ENCODE measurements at places on chromosomes 4 and X.

DNA sequence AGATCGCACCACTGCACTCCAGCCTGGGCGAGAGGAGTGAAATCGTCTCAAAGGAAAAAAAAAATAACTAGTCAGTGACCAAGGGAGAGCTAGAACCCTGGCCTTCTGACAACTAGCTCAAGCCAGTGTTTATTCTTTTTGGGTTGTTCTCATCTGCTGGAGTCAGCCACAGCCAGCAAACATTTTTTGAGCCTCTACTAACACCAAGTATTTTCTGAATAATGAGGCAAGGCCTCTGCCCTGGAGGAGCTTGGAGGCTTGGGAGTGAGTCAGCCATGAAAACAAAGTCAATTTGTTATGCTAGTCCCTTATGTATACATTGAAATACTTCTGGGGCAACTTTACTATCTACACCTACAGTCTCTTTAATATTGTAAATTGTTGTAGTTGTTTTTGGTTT is 46.5 kb downstream of the TMA16 start:
- no peak for DNase-seq

- no peak for DNase-seq
Measured at GRCh38 chr4:159410076-159410777, 307.3 kb downstream of the RAPGEF2 start.

DNA sequence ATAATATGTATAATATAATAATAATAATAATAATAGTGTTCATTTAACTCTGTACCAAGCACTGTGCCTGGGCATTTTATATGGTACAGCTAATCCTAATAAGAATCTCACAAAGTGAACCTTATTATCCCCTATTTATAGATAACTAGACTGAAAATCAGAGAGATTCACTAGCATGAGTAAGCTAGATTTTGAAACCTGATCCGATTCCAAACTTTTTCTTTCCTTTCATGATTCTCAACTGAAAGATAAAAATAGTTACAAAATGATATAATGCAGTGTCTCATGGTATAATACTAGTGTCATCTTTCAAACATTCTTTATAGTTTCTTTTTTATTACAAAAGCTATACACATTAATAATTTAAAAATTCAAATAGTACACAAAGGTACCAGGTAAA is 55.9 kb upstream of the RNF128 start:
- no peak for DNase-seq

GRCh38 chr4:98113012-98113411 is 30.3 kb downstream of the STPG2 start:
- no peak for DNase-seq

DNA sequence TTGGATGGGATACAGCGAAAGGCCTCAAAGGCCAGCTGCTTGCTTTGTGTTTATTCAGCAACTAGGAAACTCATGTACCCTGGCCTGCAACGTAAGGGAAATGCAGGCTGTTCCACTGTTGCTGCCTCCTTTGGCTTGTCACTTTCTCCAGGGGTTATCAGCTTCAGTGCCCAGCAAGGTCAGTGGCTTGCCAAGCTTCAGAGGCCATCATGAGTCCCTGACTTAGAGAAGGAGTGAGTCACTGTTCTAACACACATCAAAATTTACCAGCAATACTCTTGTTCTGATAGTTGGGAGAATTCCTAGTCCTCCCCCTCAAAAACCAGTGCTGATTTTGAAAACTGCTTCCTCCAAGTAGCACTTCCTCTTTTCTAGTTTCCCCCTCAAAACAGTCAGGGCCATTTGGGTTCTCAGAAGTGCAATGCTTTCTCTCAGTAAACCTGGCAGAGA is 250.8 kb downstream of the ARHGAP24 start:
- no peak for DNase-seq

Data from stimulated activated CD4-positive, alpha-beta T cell treated with anti-CD3 and anti-CD28 coated beads, Interleukin-12 subunit alpha, Interleukin-12 subunit beta, amount 100 ng/mL, for 48 hours (primary cell).